Gastrocnemius medialis (tissue), 4 donors: ENCODE measurements at places on chromosomes 13 and 19. TPM values are rescaled to one million over a fixed set of nuclear protein-coding genes. Genes with fewer than 3 reads are reported as not detected.
A peak's percentile ranks its signal among the peaks of the same experiment; 100 is the strongest.

DNA sequence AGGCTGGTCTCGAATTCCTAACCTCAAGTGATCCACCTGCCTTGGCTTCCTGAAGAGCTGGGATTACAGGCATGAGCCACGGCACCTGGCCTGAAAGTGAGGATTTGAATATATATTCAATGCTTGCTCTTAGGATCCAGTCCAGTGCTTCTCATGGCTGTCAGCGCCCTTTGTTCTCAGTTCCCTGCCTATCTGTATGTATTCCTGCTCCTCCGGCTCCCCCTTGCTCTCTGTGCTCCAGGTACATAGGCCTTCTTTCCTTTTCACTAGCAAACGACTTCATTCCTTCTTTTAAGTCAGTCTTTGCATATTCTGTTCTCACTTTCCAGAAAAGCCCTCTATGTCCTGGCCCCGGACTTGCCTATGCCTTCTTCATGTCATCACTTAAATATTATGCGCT lies 232.8 kb downstream of the DACH1 start:
- H3K36me3 ChIP-seq = no peaks in the 10 kb centered on the region
- no peak overlapping the region for H3K4me3 ChIP-seq
- no peak overlapping the region for H3K27ac ChIP-seq
- H3K4me1 ChIP-seq = no peaks in the 10 kb centered on the region

The PABPC3 gene
- total RNA-seq = not detected

DNA sequence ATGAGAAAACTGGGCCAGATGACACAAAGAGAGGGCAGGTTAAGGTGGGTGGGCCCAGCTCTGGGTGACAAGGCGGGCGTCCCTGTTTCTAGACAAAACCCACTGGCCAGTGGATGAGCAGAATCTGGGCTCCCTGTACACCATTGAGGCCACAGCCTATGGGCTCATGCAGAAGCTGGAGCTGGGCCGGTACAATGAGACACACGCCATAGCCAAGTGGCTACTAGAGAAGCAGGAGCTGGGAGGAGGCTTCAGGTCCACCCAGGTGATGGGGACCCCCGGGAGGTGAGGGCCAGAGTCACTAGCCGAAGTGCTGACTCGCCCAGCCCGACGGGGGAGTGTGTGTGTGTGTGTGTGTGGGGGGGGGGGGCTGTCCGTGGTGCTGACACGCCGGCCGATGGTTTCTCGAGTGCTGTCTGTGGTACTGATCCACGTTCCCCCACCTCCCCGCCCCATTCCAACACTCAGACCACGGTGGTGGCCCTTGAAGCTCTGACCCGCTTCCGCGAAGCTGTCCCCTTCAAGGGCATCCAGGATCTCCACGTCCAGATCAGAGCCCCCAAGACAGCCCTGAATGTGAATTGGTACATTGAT lies 24.3 kb upstream of the SHFL start:
- no peaks in the 10 kb centered on the region for H3K27me3 ChIP-seq
- no peak overlapping the region for H3K4me3 ChIP-seq
- H3K4me1 ChIP-seq = no peaks in the 10 kb centered on the region
- no peak overlapping the region for H3K27ac ChIP-seq
- no peak for DNase-seq

The CD22 gene
- total RNA-seq = not detected

GRCh38 chr19:49727217-49728030 lies 35.7 kb downstream of the TSKS start:
- H3K27me3 ChIP-seq = peaks cover 5% of the 10 kb centered on the region
- H3K27ac ChIP-seq = no peak overlapping the region
- H3K4me3 ChIP-seq = no peak overlapping the region
- DNase-seq = no peak

GRCh38 chr13:113427562-113428468 lies 25.5 kb downstream of the ADPRHL1 start:
- H3K27me3 ChIP-seq = no peaks in the 10 kb centered on the region
- peak overlapping the region; percentile 22 for H3K27ac ChIP-seq
- no peak for DNase-seq
- no peaks in the 10 kb centered on the region for H3K4me1 ChIP-seq
- H3K36me3 ChIP-seq = peaks cover 33% of the 10 kb centered on the region

GRCh38 chr13:20699715-20700114 lies 3.8 kb upstream of the IL17D start:
- peaks cover 8% of the 10 kb centered on the region for H3K4me1 ChIP-seq
- H3K4me3 ChIP-seq = no peak overlapping the region
- no peaks in the 10 kb centered on the region for H3K36me3 ChIP-seq
- H3K27me3 ChIP-seq = no peaks in the 10 kb centered on the region
- H3K27ac ChIP-seq = no peak overlapping the region

- no peaks in the 10 kb centered on the region for H3K27me3 ChIP-seq
- H3K4me3 ChIP-seq = no peak overlapping the region
- no peak overlapping the region for H3K27ac ChIP-seq
- H3K4me1 ChIP-seq = no peaks in the 10 kb centered on the region
- H3K36me3 ChIP-seq = no peaks in the 10 kb centered on the region
Measured at GRCh38 chr13:54573186-54573585, 1544.6 kb downstream of the OLFM4 start.

The KLC3 gene
- total RNA-seq = 2.7 TPM

The C13orf42 gene
- total RNA-seq = not detected

The RASGRP4 gene
- total RNA-seq = 0.67 TPM

The NBEA gene
- total RNA-seq = 5.1 TPM

- DNase-seq = no peak
- no peaks in the 10 kb centered on the region for H3K36me3 ChIP-seq
- no peaks in the 10 kb centered on the region for H3K4me1 ChIP-seq
- H3K27ac ChIP-seq = no peak overlapping the region
Measured at GRCh38 chr13:105073041-105073440, 1462.4 kb downstream of the EFNB2 start.

The MYO9B gene
- 20.0 TPM for total RNA-seq

GRCh38 chr13:102917019-102917418 lies 71.2 kb downstream of the ERCC5 start:
- no peaks in the 10 kb centered on the region for H3K4me1 ChIP-seq
- H3K4me3 ChIP-seq = no peak overlapping the region
- H3K36me3 ChIP-seq = no peaks in the 10 kb centered on the region
- no peak for DNase-seq
- no peak overlapping the region for H3K27ac ChIP-seq

The EMC10 gene
- 56.9 TPM for total RNA-seq

DNA sequence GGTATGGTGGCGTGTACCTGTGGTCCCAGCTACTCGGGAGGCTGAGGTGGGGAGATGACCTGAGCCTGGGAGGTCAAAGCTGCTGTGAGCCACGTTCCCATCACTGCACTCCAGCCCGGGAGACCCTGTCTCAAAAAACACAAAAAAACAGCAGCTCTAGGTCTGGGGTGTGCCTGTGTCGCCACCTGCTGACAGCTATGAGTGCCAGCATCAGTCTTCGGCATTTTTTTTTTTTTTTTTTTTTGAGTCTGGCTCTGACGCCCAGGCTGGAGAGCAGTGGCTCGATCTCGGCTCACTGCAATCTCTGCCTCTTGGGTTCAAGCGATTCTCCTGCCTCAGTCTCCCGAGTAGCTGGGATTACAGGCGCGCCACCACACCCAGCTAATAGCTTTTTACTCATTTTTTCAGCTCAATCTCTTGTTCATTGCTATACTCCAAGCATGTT lies 10.1 kb downstream of the AP2S1 start:
- H3K4me3 ChIP-seq = no peak overlapping the region
- H3K4me1 ChIP-seq = no peaks in the 10 kb centered on the region
- no peaks in the 10 kb centered on the region for H3K27me3 ChIP-seq
- no peak overlapping the region for H3K27ac ChIP-seq
- DNase-seq = no peak

- H3K4me1 ChIP-seq = no peaks in the 10 kb centered on the region
- H3K27ac ChIP-seq = no peak overlapping the region
- H3K36me3 ChIP-seq = no peaks in the 10 kb centered on the region
- DNase-seq = no peak
- no peak overlapping the region for H3K4me3 ChIP-seq
- no peaks in the 10 kb centered on the region for H3K27me3 ChIP-seq
Measured at GRCh38 chr13:30857018-30857417, 49.1 kb upstream of the MEDAG start.

The PCDH17 gene
- 1.4 TPM for total RNA-seq

The EID2B gene
- 0.91 TPM for total RNA-seq

The GEMIN7 gene
- total RNA-seq = 33.4 TPM

DNA sequence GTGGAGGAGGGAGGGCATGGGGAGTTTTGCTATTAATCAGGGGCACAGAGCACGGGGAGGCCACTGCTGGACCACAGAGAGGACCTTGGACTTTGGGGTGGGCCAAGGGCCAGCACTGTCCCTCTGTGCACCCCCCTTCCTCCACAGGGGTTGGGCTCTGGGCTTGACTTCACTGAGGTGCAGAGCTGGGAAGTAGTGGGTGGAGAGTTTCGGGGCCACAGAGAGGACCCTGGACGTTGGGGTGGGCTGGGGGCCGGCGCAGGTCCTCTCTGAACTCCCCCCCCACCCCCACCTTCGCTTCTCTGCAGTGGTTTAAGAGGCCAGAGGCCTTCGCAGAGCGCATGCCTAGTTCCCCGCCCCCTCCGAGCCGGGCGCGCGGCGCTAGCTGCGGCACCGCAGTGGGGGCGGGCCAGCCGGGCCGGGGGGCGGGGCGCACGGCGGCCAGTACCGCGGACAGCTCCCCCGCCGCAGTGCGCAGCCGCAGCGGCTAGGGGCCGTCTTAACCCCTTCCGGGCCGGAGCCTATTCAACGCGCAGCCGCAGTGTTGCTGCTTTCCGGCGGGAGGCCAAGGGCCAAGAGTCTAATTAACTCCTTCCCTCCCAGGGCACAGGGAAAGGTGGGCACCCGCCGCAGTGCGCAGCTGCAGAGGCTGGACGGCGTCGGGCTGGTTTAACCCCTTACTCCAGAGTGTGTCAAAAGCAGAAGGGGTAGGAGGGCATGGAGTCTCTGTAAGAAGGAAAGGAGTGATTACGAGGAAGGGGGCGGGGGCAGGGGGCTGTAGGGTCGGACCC lies 3.7 kb downstream of the KCNC3 start:
- no peak overlapping the region for H3K27ac ChIP-seq
- no peak overlapping the region for H3K4me3 ChIP-seq
- H3K4me1 ChIP-seq = peaks cover 20% of the 10 kb centered on the region
- peaks cover 18% of the 10 kb centered on the region for H3K27me3 ChIP-seq
- no peak for DNase-seq

DNA sequence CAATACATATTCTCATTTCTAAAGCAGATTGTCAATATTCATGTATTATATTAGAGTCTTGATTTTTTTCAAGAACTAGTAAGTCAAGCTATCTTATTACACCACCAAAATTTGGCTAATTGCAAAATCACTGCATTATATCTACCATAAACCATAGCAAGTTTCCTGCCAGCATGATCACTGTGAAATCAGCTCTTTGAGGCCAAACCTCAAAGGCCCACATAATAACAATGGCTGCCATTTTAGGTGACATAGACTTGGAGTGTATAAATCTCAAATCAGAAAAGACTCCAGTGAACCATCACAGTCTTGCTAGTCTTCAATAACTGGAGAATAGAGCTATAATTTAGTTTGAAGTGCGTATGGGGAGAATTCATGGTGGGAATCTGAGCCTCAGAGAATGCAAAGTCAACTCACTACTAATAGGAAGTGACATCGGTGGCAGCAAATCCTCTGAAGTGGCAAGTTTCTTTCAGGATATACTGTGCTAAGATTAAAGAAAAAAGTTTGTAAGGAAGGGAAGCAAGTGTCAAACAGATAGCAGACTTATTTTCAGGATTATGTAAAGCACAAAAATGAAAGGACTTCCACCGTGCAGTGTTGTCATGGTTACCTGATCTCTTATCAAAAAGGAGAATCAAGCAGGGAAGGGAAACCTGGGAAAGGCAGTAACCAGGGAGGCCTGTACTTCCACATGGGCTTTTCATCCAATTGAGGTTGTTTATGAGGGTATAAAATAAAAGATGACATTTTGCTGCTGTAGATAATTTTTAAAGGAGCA lies 117.4 kb upstream of the FNDC3A start:
- H3K4me3 ChIP-seq = no peak overlapping the region
- H3K36me3 ChIP-seq = no peaks in the 10 kb centered on the region
- no peaks in the 10 kb centered on the region for H3K27me3 ChIP-seq
- no peaks in the 10 kb centered on the region for H3K4me1 ChIP-seq

DNA sequence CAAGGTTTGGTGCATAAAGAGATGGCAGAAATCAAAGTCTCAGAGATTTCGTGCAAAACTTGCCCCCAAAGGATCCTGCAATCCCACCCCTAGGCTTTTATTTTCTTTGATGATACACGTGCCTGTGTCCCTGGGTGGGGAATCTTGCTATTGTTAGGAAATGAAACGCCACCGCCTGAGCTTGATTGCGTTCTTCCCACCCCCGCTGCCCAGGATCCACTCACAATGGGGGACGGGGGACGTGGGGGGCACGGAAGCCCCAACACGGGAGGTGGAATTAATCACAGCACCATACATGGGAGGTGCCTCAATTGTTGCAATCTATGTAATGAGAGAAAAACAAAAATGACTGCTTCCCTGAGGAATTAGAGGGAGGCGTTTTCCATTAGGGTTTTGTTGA lies 39.6 kb downstream of the ZNRF4 start:
- no peaks in the 10 kb centered on the region for H3K36me3 ChIP-seq
- DNase-seq = no peak
- peaks cover 41% of the 10 kb centered on the region for H3K27me3 ChIP-seq
- no peak overlapping the region for H3K27ac ChIP-seq
- no peak overlapping the region for H3K4me3 ChIP-seq
- no peaks in the 10 kb centered on the region for H3K4me1 ChIP-seq

DNA sequence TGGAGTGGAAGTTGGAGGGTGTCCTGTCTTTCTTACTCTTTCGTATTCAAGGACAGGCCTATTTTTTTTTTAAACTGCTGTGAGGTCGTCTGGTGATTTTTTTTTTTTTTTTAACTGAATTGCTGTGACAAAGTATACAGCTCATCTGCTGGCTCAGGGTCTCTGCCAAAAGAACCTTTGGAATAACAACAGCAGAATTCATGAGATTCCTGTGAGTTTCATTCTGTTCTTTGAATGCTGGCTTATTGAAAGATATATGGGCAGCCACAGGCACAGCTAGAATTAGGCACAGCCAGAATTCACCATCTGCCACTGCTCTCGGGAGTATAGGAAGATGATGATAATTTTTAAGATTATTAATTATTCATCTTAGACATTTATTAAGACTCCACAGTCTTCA lies 21.4 kb upstream of the FRY start:
- no peak for DNase-seq
- no peaks in the 10 kb centered on the region for H3K4me1 ChIP-seq
- no peak overlapping the region for H3K4me3 ChIP-seq

- H3K4me1 ChIP-seq = peaks cover 53% of the 10 kb centered on the region
- peak overlapping the region; percentile 90 for H3K27ac ChIP-seq
- H3K4me3 ChIP-seq = no peak overlapping the region
- no peak for DNase-seq
- H3K27me3 ChIP-seq = no peaks in the 10 kb centered on the region
Measured at GRCh38 chr19:16654627-16655026, 5.3 kb downstream of the SMIM7 start.

- no peaks in the 10 kb centered on the region for H3K27me3 ChIP-seq
- H3K27ac ChIP-seq = peak overlapping the region; percentile 93
- DNase-seq = no peak
- peaks cover 30% of the 10 kb centered on the region for H3K4me1 ChIP-seq
- peak overlapping the region; percentile 92 for H3K4me3 ChIP-seq
Measured at GRCh38 chr19:2425622-2426581, 1.5 kb downstream of the TIMM13 start.

GRCh38 chr19:18249834-18250233 lies 23.6 kb upstream of the PDE4C start:
- H3K4me1 ChIP-seq = no peaks in the 10 kb centered on the region
- DNase-seq = no peak
- H3K27me3 ChIP-seq = no peaks in the 10 kb centered on the region
- H3K36me3 ChIP-seq = no peaks in the 10 kb centered on the region
- no peak overlapping the region for H3K4me3 ChIP-seq
